ENCODE measurements at places on chromosomes 3 and 15. TPM values are rescaled to one million over a fixed set of nuclear protein-coding genes. Genes with fewer than 3 reads are reported as not detected.

UQCRC1 gene
- total RNA-seq, result 246 TPM

PAK6 gene
- 0.90 TPM for total RNA-seq

PRTG gene
- 508 TPM for total RNA-seq

CCDC71 gene
- 18.8 TPM for total RNA-seq

SPRED1 gene
- total RNA-seq, result 32.3 TPM

FEZF2 gene
- total RNA-seq, result 9.1 TPM

MESP1 gene
- total RNA-seq, result not detected

MAN2A2 gene
- 15.3 TPM for total RNA-seq

PLA2G4D gene
- not detected for total RNA-seq

GRCh38 chr3:7630925-7631324 lies 770.0 kb downstream of the GRM7 start:
- DNase-seq, result peak; percentile 8
- no peaks in the 10 kb centered on the region for H3K4me1 ChIP-seq
- no peak overlapping the region for H3K4me3 ChIP-seq
- no peak overlapping the region for H3K27ac ChIP-seq

GRCh38 chr3:53936347-53936746 lies 44.7 kb upstream of the SELENOK start:
- no peak for DNase-seq
- no peak overlapping the region for H3K4me3 ChIP-seq
- no peaks in the 10 kb centered on the region for H3K27me3 ChIP-seq
- H3K27ac ChIP-seq, result no peak overlapping the region
- H3K4me1 ChIP-seq, result no peaks in the 10 kb centered on the region

DNA sequence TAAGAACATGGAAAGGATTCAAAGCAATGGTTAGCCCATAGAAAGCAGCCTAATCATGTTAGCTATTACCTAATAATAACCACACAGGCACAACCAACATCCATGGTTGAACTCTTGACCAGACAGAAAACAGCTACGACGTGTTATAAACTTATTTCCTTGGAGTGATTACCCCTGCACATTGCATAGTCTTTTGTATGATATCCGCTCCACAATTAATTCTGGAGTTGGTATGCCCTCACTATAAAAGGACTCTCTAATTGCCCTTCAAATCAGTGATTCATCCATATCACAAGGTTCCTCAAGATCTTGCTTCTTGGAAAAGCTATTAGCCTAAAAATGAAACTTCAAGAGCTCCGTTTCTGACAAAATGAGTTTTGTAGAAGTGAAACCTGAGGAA lies 117.9 kb downstream of the SYNPR start:
- H3K36me3 ChIP-seq, result no peaks in the 10 kb centered on the region
- no peak overlapping the region for H3K4me3 ChIP-seq
- H3K27ac ChIP-seq, result no peak overlapping the region
- no peaks in the 10 kb centered on the region for H3K4me1 ChIP-seq
- DNase-seq, result no peak
- H3K27me3 ChIP-seq, result no peaks in the 10 kb centered on the region

GRCh38 chr15:70892912-70893560 lies 410 bp downstream of the LRRC49 start:
- H3K4me3 ChIP-seq, result peak overlapping the region; percentile 69
- H3K36me3 ChIP-seq, result peaks cover 2% of the 10 kb centered on the region

DNA sequence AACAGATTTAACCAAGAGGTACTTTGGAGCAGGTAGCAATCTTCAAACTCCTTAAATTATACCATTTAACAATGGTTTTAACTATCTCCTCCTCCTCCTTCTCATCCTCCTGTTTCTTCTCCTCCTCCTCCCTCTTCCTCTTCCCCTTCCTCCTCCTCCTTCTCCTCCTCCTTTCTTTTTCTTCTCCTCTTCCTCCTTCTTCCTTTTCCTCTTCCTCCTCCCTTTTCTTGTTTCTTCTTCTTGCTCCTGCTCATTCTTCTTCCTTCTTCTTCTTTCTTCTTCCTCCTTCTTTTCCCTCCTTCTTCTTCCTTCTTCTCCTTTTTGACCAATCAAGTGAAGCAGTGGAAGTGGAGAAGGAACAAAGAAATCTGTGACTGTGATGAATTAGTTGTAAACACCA lies 14.1 kb downstream of the PATL2 start:
- no peak for DNase-seq
- H3K27me3 ChIP-seq, result no peaks in the 10 kb centered on the region
- H3K27ac ChIP-seq, result no peak overlapping the region
- no peaks in the 10 kb centered on the region for H3K4me1 ChIP-seq

DNA sequence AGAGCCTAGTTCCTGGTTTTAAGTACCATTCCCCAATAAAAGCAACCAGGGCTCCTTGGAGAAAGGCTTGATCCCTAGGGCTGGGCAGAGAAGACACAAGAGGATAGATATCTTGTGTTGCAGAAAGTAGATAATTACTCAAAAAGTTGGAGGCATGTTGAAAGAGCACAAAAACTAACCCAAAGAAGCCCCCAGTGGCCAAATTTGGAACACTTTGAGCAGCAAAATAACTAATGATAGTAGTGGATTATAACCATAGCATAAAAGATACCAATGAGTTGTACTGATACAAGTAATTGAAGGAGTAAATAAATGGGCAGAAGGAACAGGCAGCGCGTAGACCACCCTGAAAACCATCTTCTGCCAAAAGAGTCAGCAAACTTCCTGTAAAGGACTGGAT lies 12.0 kb downstream of the EXOSC7 start:
- H3K4me1 ChIP-seq, result peaks cover under 1% of the 10 kb centered on the region
- no peak overlapping the region for H3K27ac ChIP-seq
- no peak overlapping the region for H3K4me3 ChIP-seq
- DNase-seq, result no peak
- no peaks in the 10 kb centered on the region for H3K27me3 ChIP-seq

DNA sequence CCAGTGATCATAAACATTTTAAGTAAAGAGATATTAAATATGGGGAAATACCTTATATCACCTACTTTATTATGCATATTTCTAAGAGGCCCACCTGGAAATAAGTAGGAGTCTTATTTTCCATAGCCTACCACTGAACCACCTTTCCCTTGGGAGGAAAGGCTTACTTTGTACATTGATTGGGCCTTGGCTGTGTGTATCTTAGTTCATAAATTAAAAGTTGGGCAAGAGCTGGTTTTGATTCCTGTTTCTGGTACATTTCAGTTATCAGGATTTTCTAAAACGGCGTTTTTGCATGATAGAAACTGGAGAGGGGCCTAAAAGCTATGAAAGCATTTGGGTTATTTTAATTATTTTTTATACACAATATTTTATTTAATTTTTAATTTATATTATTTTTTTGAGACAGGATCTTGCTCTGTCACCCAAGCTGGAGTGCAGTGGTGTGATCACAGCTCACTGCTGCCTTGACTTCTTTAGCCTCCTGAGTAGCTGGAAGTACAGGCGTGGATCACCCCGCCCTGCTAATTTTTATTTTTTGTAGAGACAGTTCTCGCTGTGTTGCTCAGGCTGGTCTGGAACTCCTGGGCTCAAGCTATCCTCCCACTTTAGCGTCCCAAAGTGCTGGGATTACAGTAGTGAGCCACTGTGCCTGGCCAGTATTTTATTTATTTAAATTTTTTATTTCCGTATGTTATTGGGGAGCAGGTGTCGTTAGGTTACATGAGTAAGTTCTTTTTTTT lies 2.6 kb downstream of the GMPS start:
- H3K4me3 ChIP-seq, result peak overlapping the region; percentile 97
- peaks cover 17% of the 10 kb centered on the region for H3K4me1 ChIP-seq
- no peak overlapping the region for H3K27ac ChIP-seq

DNA sequence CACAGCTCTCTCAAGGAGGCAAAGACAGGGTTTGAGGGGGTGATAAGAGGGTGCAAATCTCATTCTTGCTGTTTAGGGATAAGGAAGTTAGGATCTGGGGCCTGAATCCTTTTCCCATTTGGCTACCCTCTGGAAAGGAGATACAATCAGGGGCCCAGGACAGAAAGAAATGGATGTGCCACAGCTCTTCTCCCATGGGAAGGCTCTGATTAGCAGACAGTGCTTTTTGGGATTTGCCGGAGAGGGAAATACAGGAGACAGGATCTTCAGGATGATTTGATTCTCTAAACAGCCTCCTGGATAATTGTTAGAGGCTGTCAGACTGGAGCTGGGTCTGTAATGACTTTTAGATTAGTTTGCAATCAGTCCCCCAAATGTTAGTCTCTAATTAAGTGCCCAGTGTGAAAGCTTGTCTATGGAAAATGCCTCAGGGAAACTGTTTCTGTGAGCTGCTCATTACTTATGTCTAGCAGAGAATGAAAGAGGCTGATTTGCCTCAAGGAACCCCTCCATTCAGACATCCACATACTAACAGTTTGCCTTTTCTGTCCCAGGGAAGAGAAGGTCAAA lies 67.6 kb downstream of the COL6A5 start:
- H3K27ac ChIP-seq, result no peak overlapping the region
- H3K4me1 ChIP-seq, result peaks cover 28% of the 10 kb centered on the region
- no peak for DNase-seq
- H3K27me3 ChIP-seq, result no peaks in the 10 kb centered on the region
- no peaks in the 10 kb centered on the region for H3K36me3 ChIP-seq
- no peak overlapping the region for H3K4me3 ChIP-seq

GRCh38 chr15:75049392-75049791 lies 26.0 kb downstream of the PPCDC start:
- H3K27me3 ChIP-seq, result no peaks in the 10 kb centered on the region
- H3K4me3 ChIP-seq, result no peak overlapping the region
- no peak for DNase-seq
- H3K4me1 ChIP-seq, result peaks cover 17% of the 10 kb centered on the region
- H3K36me3 ChIP-seq, result no peaks in the 10 kb centered on the region

GRCh38 chr3:134794323-134794722 lies 737 bp upstream of the EPHB1 start:
- peaks cover 75% of the 10 kb centered on the region for H3K27me3 ChIP-seq
- H3K36me3 ChIP-seq, result no peaks in the 10 kb centered on the region
- H3K4me1 ChIP-seq, result peaks cover 15% of the 10 kb centered on the region
- DNase-seq, result no peak
- no peak overlapping the region for H3K27ac ChIP-seq
- H3K4me3 ChIP-seq, result no peak overlapping the region

DNA sequence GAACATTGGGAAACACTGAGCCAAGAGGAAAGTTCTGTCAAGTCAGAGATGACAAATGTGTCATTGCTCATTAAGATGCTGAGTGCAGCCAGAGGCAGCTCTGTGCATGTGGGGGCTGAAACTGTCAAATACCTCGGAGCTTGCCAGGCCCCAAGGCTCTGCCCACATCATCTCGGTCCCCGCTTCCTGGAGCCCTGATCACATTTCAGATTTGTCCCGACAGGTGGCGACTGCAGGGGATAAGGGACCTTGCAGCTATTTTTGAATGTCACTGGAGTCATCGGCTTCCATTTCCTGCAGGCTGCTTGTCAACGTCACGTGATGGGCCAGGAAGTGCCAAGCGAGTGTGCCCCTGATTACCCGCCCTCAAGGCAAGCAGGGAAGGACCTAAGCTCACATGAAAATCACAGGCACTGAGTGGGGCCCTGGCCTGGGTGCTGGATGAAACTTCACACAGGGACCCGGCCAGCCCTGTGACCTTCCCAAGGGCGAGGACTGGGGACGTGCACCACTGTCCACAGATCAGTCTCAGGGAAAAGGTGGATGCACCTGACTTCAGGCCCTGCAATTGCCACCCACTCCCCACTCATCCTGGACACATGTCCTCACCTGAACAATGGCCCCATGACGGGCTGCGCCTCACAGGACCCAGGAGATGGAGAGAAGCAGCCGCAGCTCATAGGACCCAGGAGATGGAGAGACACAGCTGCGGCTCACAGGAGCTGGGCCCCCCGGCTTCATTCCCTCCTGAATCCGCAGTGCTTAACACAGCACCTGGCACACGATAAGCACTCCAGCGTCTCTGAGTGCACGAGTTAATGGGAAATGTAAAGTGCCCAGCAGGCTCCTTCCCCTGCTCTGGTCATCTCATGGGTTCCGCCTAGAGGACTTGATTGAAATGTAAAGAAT lies 73.4 kb downstream of the NUP210 start:
- H3K4me3 ChIP-seq, result peak overlapping the region; percentile 8
- H3K4me1 ChIP-seq, result peaks cover 65% of the 10 kb centered on the region
- peak; percentile 73 for DNase-seq

DNA sequence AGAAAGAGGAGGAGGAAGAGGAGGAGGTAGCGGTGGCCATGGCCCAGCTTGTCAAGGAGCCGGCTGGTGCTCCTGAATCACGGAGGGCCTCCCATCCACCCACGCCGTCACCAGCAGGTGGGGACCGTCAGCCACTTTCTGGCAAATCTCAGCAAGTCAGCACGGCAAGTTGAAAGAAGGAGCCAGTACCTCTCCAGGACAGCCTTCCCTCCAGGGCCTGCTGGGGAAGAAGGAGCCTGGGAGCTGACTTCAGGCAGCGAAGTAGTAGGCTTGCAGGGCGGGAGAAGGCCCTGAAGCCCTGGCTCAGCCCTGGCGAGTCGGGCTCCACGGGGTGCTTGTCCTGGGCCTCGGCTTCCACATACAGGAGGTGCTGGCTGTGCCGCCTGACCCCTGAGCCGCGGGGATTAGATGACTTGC lies 99.2 kb upstream of the TRPM1 start:
- H3K4me1 ChIP-seq, result peaks cover 4% of the 10 kb centered on the region
- no peaks in the 10 kb centered on the region for H3K27me3 ChIP-seq
- H3K27ac ChIP-seq, result no peak overlapping the region
- H3K36me3 ChIP-seq, result no peaks in the 10 kb centered on the region
- DNase-seq, result peak; percentile 78

DNA sequence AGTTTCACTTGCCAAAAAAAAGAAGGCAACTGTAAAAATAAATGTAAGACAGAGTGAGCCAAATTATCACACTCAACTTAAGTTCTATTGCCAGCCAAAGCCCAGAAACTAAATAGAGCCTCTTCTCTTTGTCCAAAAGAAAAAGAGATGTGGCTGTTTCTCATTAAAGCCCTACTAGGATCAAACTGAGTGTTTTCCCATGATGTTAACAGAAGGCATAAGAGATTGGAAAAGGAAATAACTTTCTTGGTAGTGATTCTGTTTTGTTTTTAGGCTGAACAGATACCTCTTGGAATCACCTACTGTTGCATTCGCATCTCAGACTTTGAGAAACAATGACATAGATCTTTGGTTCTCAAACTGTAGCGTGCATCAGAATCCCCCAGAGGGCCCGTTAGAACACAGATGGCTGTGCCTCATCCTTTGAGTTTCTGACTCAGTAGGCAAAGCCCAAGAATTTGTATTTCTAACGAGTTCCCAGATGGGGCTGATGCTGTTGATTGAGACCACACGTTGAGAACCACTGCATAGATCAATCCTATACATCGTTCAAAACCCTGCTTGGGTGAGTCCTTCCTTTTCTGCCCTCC lies 42.5 kb upstream of the SRGAP3 start:
- H3K4me3 ChIP-seq, result no peak overlapping the region
- DNase-seq, result peak; percentile 44
- no peaks in the 10 kb centered on the region for H3K36me3 ChIP-seq
- peak overlapping the region; percentile 61 for H3K27ac ChIP-seq
- H3K27me3 ChIP-seq, result no peaks in the 10 kb centered on the region

DNA sequence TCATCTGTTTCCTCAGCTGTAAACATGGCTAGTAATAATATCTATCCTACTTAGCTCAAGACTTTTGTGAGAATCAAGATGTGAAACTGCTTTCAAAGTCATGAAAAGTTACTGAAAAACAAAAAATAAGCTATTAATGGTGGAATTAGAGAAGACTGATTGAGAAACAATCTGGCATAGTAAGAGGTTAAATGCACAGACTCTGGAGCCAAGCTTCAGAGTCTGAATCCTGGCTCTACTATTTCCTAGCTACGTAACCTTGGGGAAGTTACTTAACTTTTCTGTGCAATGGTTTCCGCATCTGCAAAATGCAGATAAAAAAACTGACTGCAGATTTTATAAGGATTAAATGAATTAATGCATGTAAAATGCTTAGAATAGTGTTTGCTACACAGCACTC lies 28.8 kb downstream of the LRRFIP2 start:
- H3K4me3 ChIP-seq, result no peak overlapping the region
- H3K36me3 ChIP-seq, result no peaks in the 10 kb centered on the region
- no peaks in the 10 kb centered on the region for H3K27me3 ChIP-seq
- no peak for DNase-seq
- H3K27ac ChIP-seq, result no peak overlapping the region
